Activated T-helper 9 cell treated with anti-CD3 and anti-CD28 coated beads, Interleukin-2, amount 50 U/mL, for 16 hours (primary cell): ENCODE measurements at places on chromosomes 5 and 9.

- DNase-seq: no peak
Observed at GRCh38 chr9:131337131-131337848, 47.8 kb downstream of the PLPP7 start.

DNA sequence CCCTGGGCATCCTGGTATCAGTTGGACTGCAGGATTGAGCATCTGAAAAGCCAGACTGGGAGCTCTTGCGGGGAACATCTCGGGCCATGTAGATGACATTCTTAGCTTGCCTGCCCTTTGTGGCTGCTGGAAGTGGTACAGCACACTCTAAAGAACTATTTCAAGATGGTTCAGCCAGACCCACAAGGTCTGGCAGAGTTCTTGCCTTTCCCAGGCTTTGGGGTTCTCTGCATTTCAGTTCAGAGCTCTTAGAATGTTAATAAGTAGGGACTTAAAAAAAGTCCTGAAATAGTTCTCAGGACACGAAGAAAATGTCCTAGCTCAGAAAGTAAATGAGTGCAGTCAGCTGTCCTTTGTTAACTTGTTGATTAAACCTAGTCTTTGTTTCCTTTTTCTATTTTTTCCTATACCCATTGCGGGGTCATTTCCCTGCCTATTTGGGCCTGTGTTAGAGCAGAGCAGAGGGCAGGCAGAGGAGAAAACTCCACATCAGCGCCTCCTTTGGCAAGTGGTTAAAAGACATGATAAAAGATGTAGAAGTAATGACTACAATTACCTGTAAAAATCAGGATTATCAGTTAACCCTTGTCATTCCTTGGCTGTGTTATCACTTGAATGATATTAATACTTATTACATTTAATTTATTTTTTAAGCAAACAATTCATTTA, 291.5 kb downstream of the ZSWIM6 start:
- no peak for DNase-seq

DNA sequence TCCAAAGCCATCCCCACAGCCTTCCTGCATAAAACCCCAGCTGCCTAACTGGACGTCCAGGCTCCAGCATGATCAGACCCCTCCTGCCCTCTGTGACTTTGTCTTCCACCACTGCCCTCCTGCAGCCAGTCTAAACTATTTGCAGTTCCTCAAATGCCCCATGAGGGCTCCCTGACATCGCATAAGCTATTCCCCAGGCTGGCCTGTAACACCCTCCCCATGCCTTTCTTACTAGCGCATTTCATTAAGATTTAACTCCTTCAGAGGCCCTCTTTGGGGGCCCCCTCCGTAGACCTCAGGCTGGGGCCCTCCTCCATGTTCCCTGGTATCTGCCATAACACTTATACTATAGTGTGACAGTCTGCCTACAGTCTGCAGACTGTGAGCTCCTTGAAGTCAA, 15.5 kb upstream of the SMIM23 start:
- DNase-seq: no peak

DNA sequence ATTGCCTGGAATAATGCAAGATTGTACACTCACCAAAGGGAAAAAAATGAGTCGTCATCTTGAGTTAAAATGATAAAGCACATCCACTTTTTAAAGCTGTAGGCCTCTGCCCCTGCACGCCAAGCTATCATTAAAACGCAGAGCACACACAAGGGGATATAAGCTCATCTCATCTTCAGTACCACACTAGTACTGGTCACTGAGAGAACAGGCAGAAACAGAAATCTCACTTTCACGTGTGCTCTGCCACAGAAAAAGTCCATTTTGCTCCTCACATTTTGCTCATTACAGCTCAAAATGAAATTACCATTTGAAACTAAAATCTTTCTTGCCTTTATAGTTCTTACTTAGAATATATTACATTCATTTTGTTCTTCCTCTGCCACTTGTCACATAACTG, 99.2 kb upstream of the SLC30A5 start:
- no peak for DNase-seq

DNA sequence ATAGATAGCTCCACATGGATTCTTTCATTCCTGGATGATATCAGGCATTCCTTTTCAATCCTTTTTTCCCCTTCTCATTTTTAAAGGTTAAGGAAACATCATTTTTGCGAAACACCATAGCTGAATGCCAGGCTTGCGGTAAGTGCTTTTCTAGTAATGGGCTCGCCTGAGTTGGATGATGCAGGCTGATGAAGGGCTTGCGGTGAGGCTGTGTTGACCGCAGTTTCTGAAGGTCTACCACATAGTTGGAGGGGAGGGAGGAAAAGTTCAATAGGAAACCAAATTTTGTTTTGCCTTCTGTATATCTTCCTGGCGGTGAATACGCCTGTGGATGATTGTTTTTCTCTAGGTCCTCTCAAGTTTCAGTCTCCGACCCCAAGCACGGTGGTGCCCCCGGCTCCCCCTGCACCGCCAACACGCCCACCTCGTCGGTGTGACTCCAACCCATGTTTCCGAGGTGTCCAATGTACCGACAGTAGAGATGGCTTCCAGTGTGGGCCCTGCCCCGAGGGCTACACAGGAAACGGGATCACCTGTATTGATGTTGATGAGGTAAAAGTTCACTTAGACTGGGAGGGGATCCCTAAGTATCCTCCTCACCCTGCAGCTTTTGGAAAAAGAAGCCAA, 24.3 kb downstream of the THBS4 start:
- DNase-seq: no peak

GRCh38 chr5:8316608-8317280, 447.8 kb downstream of the MTRR start:
- no peak for DNase-seq

GRCh38 chr5:99179206-99179605, 250.4 kb upstream of the CHD1 start:
- DNase-seq: no peak

GRCh38 chr5:170581211-170581610, 77.4 kb downstream of the KCNIP1 start:
- DNase-seq: no peak

DNA sequence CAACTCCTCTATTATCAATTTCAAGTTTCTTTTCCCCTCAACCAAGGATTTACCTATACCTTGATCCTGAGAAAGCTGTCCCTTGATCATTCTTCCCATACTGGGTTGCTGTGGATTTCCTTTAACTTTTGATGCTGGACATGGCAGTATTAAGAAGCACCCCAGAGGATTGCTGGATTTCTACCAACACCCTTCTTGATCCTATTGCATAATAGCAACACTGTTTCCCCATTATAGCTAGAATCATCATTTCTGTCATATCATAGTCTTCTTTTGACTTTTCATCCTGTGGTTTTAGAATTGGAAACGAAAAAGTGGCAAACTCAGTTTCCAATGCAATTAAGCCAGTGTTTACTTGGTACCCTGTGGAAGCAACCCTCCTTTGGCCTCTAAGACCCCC, 154.9 kb downstream of the ARRDC3 start:
- DNase-seq: no peak

DNA sequence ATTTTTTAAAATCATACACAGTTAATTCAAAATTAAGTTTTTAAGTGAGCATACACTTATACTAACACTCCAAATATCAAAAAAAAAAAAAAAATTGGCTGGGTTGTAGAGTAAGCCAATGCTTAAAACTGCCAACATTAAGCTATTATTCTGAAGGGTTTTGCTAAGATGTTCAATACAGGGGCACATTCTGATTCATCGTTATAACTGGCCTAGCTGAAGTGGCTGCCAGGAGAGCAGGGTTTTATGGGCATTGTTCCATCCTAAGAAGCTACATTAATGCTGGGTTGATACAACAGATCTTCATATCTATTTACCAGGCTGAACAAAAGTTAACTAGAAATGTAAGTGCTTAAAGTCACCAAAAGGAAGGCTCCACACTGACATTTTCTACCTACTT, 13.4 kb downstream of the ELAVL2 start:
- DNase-seq: no peak

- DNase-seq: peak; percentile 47
Observed at GRCh38 chr5:157948738-157949410, 89.9 kb upstream of the CLINT1 start.

GRCh38 chr9:123318202-123318601, 37.8 kb upstream of the CRB2 start:
- DNase-seq: no peak
